GM03348 (cell line): ENCODE measurements at places on chromosomes 11 and 22.

- DNase-seq, result no peak
Observed at GRCh38 chr11:2529636-2530035, 84.8 kb downstream of the KCNQ1 start.

DNA sequence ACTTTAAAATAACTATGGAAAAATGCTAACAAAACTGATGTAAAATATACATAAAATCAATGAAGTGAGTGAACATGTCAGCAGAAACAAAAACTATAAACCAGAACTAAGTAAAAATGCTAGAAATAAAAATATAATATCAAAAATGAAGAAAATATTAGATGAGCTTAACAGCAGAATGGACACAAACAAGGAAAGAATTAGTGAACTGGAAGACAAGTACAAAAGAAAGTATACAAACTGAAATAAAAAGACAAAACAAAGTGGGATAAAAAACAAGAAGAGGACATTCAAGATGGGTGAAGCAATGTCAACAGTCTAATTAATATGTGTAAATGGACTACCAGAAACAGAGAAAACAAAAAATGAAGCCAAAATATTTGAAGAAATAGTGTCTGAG lies 339.2 kb downstream of the NXPE2 start:
- DNase-seq, result no peak

GRCh38 chr22:38861927-38862326 lies 10.1 kb downstream of the CBX6 start:
- DNase-seq, result no peak

DNA sequence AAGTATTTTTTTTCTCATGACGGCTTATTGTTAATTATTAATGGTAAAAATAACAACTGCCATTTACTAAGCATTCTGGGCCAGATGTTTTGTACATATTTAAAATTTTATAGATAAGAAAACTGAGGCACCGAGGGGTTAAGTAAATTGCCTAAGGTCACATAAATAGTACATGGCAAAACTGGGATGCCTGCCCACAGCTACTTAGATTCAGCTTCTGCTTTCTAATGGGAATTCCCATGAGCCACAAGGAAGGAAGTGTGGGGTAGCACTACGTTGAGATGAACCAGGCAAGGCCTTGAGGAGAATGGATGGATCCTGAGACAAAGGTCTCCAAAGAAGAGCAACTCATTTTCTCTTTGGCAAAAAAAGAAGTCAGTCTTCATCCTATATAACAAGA lies 11.9 kb upstream of the PHF21A start:
- DNase-seq, result no peak

- DNase-seq, result no peak
Observed at GRCh38 chr11:100550298-100550697, 136.8 kb upstream of the ARHGAP42 start.
